ENCODE measurements at places on chromosomes 3 and 15. TPM values are rescaled to one million over a fixed set of nuclear protein-coding genes. Genes with fewer than 3 reads are reported as not detected.

NR1I2 gene
- not detected for polyA plus RNA-seq

CLDN11 gene
- polyA plus RNA-seq: 19.8 TPM

DNA sequence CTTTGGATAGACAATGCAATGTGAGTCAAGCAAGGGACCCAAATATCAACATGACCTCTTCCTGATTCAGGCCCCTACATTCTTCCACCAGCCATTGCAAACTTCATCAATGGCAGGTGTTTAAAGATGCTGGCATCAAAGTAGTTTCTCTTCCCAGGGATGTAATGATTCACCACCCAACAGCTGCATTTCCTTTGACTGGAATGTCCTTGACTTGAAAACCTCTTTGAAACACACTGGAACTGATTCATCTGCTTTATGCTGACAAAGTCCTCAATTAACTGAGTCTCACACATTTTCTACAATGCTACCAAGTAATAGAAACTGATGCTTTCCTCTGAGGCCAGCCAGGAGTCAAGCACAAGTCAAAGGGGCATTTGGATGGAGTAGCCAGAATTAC, 385.5 kb downstream of the GBE1 start:
- peak; percentile 21 for DNase-seq

DNA sequence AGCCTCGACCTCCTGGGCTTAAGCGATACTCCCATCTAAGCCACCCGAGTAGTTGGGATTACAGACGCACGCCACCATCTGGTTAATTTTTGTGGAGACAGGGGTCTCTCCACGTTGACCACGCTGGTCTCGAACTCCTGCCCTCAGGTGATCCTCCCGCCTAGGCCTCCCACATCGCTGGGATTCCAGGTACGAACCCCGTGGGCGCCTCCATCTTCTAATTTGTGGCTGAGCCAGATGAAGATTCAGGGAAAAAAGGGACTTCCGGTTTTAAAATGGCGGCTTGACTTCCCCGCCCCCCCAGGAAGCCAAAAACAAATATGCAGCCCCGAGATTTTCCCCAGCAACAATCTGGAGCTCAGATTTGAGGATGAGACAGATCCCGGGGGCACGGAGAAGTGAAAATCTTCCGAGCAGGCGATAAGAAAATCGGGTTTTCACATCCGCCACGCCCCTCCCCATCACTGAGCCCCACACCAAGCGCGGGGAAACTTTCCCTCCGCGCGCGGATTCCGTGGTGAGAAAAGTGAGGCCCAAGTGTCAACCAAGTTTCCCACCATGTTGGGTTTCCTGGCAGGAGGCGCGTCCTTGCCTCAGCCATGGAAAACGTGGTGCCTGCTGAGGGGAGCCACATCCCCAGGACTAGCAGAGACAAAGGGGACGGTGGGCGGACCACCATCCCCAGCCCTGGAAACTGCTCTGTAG, 15.4 kb downstream of the CHST14 start:
- DNase-seq: no peak

NAALADL2 gene
- not detected for polyA plus RNA-seq
